GF-D8 (cell line): ENCODE measurements at places on chromosomes 5 and 9.

- DNase-seq = no peak
Observed at GRCh38 chr5:179337796-179338676, 7.2 kb downstream of the ADAMTS2 start.

GRCh38 chr5:983238-983524 is 25.4 kb upstream of the NKD2 start:
- DNase-seq = no peak

DNA sequence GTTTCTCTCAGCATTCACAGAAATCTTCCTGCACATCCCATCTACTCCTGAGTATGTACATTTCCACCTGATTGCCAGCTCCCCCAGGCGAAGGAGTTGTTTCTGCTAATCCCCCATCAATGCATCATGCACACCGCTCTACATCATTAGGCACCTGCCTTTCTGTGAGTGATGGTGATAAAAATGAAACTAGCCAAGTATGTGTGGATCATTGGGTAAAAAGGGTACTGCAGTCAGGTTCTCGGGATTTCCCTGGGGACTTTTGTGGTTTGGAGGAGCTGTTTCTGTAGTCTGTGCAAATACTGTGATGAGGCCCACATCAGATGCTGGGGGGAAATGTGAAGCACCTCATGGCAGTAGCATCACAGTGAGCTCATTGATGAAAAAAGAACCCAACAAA is 30.4 kb downstream of the CAMK4 start:
- DNase-seq = no peak

- peak; percentile 17 for DNase-seq
Observed at GRCh38 chr5:139668064-139668880, 20.1 kb downstream of the CXXC5 start.

DNA sequence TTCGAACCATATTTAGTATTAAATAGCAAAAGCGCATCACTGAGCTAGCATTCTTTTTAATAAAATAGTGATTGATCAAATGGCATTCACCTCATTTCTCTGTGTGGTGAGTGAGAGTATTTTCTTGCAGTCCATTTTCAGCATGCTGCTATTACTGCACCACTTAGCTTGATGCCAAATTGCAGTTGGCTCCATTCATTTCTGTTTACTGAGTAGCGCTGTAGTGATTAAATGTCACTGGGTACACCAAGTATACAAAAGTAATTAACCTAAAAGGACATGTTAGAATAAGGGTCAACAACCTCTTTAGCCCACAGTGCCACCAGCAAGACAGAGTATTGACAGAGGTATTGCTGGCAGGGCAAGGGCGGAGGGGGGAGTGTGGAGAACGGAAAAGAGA is 122.0 kb downstream of the TLE4 start:
- no peak for DNase-seq

DNA sequence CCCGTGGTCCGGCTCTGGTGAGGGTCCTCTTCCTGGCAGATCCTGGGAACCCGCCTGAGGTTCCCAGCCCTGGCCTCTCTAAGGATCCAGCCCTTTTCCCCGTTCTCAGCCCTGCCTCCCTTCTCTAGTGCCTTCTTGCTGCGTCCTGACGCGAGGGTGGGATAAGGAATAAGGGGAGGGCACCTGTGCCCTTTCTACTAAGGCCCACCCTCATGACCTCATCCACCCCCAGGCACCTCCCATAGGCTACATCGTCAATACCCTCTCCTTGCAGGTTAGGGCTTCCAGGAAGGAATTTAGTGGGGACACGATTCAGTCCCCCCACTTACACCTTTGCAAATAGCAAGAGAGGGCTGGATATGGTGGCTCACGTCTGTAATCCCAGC is 10.7 kb upstream of the DIPK1B start:
- DNase-seq = no peak

DNA sequence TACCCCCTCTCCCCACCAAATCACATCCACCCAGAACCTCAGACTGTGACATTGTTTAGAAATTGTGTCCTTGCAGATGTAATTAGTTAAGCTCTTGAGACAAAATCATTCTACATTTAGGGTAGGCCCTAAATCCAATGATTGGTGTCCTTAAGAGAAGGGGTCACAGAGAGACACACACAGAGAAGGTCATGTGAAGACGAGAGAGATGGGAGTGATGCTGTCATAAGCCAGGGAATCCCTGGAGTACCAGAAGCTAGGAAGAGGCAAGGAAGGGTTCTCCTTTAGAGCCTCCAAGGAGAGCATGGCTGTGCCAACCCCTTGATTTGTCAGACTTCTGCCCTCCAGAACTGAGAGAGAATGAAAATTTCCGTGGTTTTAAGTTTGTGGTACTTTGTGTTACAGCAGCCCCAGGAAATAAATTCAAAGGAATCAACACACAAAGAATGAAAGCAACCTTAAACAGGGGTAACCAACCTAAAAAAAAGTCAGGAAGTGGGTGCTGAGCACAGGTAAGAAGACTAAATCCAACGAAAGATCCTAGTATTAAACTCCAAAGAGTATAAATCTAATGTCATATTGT is 33.6 kb downstream of the TIMD4 start:
- DNase-seq = no peak

DNA sequence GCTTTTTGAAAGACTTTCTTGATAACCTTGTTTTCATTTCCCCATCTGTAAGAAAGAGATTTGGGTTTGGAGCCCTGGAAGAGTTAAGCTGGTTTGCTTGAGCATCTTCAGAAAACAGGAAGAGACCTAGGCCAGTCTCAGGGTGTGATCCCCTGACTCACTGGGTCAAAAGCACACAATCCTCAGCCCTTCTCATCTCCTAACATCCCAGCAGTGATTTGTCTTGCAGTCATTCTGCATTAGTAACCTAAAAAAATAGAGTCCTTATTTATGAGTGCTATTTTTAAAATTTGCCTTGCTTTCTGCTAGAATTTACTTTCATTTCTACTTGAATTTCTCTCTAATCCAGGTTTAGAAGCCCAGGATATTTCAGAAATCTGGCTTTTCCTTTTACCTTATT is 16.4 kb upstream of the ARSB start:
- no peak for DNase-seq

DNA sequence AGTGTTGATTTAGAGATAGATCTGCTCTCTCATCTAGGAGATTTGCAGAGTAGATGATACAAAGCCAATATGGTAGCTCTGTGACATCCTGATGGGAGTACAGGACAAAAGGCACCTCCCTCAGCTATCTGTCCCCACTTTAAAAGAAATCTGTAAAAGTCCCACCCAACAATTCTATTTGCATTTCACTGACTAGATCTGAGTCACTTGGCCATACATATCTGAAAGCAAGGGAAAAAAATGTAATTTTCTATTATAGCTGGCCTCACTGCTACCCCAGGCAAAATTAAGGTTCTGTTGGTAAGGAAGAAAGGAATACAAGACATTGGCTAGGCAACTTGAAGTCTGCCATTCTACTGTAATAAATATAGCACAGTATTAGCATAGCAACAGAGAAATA is 96.2 kb upstream of the RNF180 start:
- no peak for DNase-seq

DNA sequence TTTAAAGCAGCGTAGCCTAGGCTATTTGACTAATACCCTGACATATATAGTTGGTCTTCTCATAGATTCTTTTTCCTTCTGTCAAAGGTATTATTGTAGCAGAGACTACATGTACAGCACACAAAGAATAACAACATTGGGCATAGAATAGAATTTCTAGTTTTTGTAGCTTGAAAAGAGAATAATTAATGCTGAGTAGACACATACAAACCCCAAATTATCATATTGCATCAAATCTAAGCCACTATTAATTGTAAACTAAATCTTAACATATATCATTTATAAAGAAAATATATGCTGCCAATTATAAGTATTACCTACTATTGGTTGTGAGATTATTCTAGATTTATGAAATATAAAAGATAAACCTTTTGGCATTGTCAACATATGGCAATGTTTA is 574.5 kb downstream of the SLCO4C1 start:
- no peak for DNase-seq

- DNase-seq = no peak
Observed at GRCh38 chr5:58462154-58462553, 2.3 kb upstream of the PLK2 start.

DNA sequence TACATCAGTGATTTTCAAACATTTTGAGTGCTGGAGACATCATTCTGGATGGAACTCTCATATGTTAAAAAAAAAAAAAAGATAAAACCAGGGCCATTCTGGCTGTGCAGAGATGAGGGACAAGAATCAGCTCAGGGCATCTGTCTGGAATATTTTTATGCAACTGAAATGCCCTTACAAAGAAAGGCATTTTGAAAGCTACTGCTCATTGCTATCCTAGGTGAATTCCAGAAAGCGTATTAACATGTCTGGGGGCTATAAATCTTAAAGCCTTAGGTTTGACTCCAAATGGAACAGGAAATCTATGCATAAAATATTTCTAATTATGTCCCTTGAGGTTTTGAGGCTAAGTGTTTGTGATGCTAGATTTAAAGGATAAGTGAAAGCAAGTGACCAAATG is 14.9 kb upstream of the PCSK1 start:
- no peak for DNase-seq

DNA sequence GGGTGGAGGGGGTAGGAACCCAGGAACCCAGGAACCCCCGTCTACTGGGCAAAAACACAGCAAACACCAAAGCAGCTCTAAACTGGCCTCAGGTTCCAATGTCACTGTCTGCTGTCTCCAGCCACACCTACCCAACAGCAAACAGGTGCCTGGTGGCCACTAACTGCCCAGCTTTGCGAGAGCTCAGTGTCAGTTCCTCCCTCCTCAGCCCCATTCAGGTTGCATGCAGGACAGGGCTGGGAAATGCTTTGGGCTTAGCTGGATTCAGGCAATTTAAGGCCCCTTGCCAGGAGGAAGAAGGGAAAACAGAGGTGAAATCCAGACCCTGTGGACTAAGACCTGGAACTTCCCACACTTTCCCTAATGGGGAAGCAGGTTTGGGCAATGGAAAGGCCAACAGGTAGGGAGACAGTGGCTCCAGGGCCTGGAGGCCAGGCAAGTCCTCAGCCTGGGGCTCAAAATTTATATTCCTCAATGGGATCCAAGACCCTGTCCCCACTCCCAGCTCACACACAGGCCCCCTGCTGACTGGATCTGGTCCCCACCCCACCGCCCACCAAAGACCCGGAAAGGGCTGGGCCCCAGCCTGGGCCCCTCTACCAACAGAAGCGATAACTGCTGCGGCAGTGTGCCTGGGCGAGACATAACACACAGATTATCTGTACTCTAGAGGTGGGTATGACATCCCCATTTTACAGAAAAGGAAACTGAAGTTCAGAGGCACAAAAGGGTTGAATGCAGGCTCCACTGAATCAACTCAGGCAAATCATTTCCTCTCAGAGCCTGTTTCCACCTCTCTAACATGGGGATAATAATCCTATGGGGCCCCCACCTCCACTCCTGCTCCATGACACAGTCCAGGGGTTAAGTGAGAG is 3.5 kb downstream of the EEIG1 start:
- DNase-seq = no peak

DNA sequence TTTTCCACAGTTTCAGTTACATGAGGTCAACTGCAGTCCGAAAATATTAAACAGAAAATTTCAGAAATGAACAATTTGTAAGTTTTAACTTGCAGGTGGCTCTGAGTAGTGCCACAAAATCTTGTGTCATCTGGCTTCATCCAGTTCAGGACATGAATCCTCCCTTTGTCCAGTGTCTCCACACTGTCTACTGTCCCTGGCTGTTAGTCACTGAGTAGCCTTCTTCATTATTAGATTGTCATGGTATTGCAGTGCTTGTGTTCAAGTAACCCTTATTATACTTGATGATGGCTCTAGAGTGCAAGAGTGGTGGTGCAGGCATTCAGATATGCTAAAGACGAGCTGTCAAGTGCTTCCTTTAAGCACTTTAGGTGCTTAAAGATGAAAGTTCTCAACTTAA is 65.3 kb downstream of the CFAP95 start:
- DNase-seq = no peak

- DNase-seq = no peak
Observed at GRCh38 chr9:4069457-4070153, 230.3 kb downstream of the GLIS3 start.

DNA sequence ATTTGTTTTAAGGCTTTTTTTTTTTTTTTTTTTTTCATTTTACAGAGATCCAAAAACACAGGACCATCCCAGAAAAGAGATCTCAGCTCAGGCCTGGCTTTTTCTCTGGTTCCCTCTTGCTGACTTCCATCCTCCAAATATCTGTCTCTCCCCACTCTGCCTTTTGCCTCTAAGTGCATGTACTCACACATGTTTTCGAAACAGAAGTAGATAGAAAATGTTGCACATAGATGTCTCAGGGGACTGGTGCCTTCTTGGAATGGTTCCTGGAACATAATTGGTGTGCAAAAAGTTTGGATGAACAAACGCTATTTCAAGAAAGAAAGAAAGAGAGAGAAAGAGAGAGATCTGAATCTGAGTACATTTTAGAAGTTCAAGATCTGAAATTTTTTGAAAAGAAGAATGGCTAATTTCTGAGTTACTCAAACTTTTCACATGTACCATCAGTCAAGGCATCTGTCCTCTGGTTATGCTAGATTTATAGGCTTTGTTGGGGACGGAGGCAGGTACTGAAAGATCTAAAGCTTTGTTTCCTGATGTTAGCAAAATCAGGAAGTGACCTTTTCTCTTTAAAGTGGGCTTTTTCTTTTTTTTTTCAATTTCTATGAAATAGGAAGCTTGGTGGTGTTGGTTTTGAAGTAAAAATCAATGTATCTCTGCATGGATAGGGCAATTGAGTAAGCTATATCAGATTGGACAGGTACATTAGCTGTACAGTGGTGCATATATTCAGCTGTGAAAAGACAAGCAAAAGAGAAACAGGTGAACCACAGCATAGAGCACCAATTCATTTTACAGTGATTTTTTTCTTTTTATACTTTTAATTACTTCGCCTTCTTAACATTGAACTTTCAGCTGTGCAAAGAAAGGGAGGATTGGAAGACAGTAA is 8.5 kb upstream of the TNFSF8 start:
- DNase-seq = no peak

DNA sequence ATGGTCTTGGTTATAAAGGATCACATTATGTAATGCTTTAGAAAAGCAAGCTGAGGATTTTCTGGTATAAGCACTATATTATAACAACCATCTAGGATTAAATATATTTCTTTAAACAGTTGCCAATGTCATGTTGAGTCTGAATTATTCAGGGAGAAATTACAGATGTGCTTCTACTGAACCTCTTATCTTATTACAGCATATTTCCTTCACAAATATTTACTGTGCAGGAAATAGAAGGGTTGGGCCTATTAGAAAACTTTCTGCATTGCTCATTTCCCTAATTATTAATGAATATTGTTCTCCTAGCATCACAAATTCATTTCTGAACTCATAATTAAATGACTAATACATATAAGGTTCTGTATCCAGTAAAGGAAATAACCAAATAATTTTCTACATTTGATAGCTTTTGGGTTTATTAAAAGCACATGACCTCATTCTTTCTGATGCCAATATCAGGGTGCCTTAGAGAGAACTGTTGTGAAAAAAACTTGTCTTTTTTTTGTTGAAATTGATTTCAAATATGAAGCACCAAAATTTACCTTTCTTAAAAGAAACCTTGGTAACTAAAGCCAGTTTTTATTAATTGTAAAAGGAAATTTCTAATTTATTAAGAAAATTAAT is 476.8 kb upstream of the PTGER4 start:
- DNase-seq = no peak
